Cardiac fibroblast (primary cell): ENCODE measurements at places on chromosomes 12 and 14.
A peak's percentile ranks its signal among the peaks of the same experiment; 100 is the strongest.

DNA sequence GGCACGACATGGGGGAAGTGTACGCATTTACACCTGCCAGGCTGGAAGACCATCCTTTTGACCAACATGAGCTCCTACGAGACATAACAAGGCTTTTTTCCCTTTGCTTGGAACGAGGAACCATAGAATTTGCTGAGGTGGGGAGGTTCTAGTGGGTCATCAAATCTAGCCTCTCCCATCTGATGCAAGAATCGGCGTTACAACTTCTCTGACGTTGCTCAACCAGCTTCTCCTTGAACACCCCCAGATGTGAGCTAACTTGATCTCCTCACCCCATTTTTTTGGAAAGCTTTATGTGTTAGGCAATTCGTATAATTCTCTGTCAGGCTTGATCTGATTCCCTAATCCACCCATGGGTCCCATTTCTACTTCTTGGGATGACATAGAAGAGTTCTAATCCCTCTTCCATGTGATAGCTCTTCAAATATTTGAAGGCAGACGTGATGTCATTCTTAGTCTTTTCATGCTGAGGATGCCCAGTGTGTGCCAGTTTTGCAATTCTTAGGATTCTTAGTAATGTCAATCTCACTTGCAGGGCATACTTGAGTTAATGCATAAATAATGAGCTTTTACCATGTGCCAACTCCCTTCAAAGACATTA is 163.6 kb upstream of the PARP11 start:
- no peak for DNase-seq

GRCh38 chr14:90697132-90697531 is 119.1 kb downstream of the TTC7B start:
- DNase-seq = no peak

DNA sequence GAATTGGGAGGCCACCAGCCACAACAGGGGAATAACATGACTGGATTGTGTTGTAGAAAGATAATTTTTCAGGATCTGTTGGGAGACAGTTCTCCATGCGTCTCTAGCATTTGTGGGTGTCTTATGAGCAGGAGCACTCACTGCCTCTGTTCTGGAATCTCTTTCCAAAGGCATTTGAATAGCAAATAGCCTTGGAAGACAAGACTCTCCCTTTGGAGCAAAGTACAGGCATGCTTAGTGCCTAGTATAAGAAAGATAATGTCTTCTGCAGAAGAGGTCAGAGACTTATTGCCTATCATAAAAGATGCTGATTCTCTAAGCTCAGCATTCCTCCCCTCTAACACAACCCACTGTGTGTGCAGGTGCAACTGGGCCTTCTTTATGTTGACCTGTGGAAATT is 58.3 kb downstream of the VCPKMT start:
- no peak for DNase-seq

DNA sequence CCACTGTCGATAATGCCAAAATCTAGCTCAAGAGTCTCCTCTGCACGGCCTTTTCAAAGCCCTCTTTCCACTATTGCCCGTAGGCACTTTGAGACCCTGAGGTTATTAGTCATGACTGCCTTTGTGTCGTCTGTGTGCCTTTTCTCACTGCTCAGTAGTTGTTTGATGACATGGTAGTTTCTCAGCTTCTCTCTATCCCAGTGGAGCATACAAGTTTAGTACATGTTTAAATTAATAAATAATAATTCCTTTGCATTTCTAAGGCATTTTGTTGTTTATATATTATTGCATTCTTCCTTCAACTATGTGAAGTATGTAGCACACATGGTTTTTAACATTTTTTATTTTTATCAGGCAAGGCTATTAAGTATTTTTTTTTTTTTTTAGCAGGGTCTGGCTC is 458.1 kb downstream of the PCNX1 start:
- peak; percentile 45 for DNase-seq
